Pancreas (tissue), 10 donors: ENCODE measurements at places on chromosomes 1 and 21.

GRCh38 chr1:116510361-116510760 is 60.5 kb downstream of the CD58 start:
- no peaks in the 10 kb centered on the region for H3K27me3 ChIP-seq
- no peaks in the 10 kb centered on the region for H3K4me1 ChIP-seq
- DNase-seq = no peak

DNA sequence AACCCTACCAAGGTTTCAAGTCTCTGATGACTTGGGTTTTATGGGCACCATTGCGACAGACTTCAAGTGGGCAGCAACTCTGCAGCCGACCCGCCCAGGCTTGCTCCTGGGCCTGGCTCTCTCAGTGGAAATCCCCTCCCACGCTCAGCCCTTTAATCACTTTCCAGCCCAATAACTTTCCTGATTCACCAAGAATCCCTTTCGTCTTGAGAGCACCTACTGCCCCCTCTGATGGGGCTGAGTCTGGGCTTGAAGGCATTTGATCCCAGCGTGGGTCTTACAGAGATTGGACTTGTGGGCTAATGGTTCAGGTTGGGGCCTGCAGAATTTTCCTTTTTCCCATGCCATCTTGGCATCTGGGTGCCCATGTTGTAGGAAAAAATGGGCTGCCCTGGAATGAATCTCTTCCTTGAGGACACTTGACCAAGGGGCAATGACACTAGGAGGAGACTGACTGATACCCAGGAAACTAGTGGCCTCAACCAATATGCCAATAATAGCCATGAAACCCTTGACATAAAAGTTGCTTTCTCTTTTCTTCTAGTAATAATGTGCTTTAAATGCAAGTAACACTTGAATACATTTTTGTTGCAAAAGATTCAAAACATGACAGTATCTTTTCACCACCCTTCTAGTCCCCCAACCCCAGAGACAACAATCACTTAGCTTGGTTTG is 7.8 kb upstream of the PHLDA3 start:
- H3K4me3 ChIP-seq = no peak overlapping the region
- H3K27me3 ChIP-seq = no peaks in the 10 kb centered on the region

DNA sequence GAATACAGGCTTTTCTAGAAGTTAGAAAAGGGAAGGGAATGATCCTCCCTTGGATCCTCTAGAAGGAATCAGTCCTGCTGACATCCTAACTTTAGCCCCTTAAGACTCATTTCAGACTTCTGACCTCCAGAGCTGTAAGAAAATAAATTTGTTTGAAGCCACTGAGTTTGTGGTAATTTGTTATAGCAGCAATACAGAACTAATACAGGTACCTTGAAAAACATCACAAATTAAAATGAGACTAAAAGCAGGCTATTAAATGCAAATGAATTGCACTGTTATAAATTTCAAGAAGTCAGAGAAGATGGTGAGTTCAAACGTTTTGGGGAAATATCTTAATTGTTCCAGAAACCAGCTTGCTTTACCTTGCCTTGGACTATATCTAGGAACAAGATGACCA is 6.3 kb downstream of the LCA5L start:
- DNase-seq = no peak
- no peak overlapping the region for H3K4me3 ChIP-seq
- no peaks in the 10 kb centered on the region for H3K4me1 ChIP-seq
- no peaks in the 10 kb centered on the region for H3K36me3 ChIP-seq

- DNase-seq = peak; percentile 65
- H3K4me1 ChIP-seq = peaks cover 5% of the 10 kb centered on the region
- H3K27me3 ChIP-seq = no peaks in the 10 kb centered on the region
- no peak overlapping the region for H3K27ac ChIP-seq
- H3K4me3 ChIP-seq = no peak overlapping the region
These were observed 7.7 kb downstream of the ARHGEF2 start for GRCh38 chr1:155970531-155971167.

GRCh38 chr1:29352719-29353420 is 116.5 kb downstream of the PTPRU start:
- no peaks in the 10 kb centered on the region for H3K4me1 ChIP-seq
- no peak for DNase-seq
- H3K27me3 ChIP-seq = no peaks in the 10 kb centered on the region
- no peak overlapping the region for H3K27ac ChIP-seq
- H3K4me3 ChIP-seq = no peak overlapping the region

DNA sequence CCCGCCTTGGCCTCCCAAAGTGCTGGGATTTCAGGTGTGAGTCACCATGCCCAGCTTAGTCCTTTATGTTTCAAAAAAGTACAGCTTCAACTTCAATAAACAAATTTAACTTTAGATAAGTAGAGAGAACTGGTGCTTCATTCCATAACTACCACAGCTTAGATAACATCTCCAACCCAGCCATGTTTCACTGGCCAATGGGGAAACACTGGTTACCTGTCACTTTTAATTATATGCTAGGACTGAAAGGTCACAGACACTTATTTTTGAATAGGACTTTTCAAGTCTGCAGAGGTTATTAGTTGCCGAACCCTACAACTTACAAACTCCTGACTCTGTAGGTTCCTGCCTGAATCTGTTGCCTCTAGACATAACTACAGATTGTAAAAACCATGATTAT is 56.5 kb upstream of the ST6GALNAC3 start:
- no peaks in the 10 kb centered on the region for H3K4me1 ChIP-seq
- DNase-seq = no peak
- no peak overlapping the region for H3K4me3 ChIP-seq
- no peaks in the 10 kb centered on the region for H3K36me3 ChIP-seq
